Fibroblast of mammary gland (primary cell): ENCODE measurements at places on chromosomes 12 and 14.

DNA sequence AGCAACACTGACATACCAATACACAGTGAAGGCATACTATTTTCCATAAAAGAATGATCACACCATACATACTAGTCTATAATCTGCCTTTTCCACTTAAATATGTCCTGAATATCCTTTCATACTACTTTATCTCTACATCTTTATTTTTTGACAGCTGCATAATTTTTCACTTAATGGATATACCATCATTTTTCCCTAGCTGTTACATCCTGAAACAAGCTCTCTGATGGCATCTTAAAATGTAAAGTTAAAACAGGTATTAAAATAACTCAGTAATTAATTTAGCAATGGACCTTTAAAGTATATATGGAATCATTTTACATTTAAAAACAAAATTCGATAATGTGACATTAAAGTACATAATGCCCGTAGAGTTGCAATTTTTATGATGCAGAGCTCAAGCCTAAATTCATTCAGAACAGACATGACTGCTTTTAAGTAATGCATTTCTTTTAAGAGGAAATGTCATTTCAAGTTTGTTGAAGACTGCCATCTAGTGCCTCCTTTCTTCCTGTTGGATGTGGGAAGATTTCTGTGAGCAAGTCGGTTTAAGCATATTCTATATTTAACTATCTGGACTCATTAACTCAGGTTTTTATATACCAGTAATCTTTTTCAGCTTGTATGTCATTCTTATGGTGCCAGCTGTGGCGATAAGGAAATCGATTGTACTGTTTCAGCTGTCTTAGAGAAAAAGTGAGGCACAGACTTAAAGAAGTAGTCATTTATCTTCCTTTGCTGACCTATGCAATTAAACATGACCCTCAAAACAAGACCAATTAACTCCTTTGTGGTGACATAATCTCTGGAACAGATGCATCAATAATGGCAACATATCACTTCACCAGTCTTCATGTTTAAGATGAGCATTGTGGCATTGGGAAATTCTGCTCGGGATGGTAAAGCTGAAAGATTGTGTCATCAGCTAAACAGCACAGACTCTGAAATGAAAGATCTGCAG lies 20.3 kb downstream of the PRICKLE1 start:
- peak; percentile 74 for DNase-seq

GRCh38 chr14:72264716-72265115 lies 332.5 kb downstream of the RGS6 start:
- DNase-seq, result no peak

GRCh38 chr14:90175631-90176030 lies 80.7 kb upstream of the PSMC1 start:
- DNase-seq, result no peak

DNA sequence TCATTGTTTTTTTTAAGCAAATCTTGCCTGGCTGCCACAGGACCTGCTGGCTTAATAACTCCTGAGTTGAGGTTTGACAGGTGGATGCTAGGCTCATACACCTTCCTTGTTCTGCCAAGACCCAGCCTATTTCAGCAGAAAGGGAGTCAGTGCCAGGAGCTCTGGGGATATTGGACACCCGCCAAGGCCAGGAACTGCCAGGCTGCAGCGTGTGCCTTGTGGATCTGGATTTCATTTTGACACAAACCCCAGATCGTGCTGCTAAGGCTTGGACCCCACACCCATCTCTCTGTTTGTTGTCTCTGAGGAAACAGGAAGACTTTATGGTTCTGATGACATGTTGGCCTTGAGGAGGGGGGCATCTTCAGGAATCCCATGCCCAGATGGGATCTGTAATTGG lies 44.4 kb upstream of the PRIMA1 start:
- DNase-seq, result no peak

DNA sequence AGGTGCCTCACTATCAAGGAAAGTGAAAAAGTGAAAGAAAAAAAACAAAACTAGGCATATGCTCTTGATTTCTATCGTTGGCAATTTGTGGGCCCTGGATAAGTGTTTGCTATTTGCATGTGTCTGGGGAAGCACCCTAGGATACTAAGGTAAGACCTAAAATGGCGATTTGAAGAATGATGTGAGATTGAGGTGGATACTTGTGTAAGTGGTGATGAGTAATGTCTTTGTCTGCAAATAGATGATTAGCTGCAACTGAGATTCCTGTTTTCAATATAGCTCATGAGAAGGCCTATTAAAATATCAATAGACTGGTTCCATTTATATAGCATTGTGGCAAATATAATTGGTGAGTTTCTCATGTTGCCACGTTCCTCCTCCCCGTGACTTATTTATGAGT lies 261.7 kb downstream of the NEDD1 start:
- no peak for DNase-seq

DNA sequence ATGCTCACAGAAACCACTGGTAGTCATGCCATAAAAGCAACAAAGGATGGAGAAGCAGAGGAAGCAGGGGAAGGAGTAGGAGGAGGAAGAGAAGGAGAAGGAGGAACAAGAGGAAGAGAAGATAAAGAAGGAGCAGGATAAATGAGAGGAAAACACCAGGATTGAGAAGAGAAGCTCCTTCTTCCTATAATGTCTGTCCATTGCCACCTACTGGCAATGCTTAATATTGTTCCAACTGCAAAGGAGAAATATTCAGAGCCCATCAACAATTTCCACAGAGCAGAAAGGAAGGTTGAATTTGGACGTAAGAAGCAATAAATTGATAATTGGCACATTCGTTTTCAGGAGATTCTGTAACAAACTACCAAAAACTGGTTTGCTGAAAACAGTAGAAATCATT lies 898.4 kb downstream of the SLC16A7 start:
- peak; percentile 59 for DNase-seq

DNA sequence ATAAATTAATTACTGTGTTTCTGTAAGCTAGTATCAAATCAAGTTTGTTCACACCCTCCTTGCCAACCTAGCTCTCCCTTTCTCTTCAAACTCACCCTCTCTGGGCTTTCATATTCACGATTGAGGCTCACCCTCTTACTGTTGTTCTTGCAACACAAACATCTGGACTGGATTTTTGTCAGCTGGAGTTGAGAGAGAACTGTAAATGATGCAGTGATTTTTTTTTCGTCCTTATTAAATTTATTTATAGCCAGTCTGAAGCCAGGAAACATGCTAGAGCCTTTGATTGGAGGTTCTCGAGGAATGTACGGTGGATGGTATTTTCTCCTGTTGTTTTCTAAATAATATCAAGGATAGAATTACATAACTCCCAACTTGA lies 485.1 kb downstream of the ZFP36L1 start:
- peak; percentile 62 for DNase-seq

DNA sequence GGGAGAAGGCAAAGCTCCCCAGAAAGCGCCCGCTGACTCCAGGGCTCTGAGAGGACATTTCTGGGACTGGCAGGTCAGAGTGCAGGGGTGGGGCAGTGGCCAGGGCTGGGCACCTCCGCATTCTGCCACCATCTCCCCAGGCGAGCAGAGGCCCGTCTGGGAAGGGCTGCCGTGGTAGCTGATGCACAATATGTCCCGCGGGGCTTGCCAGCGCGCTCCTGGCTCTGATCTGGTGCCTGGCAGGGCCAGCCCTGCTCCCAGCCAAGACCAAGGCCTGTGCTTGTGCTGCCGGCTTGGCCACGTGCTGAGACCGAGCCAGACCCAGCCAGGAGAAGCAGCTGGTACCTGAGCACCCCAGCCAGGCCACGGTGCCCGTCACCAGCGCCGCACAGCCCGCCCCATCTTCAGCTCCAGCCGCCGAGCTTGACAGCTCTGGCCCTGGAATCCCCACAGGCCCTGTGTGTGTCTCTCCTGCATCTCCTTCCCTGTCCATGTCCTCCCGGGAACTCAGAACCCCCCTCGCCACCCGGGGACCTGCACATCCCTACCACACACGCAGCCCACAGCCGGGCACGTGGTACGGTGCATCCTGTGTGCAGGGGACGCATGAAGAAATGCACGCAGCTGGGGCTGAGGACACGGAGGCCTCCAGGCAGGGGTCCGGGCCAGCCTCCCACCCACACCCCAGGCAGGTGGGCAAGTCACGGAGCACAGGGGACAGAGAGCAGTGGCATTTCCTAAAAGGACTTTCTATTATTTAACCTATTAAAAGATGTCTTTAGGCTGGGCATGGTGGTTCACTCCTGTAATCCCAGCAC lies 68.6 kb upstream of the C14orf180 start:
- no peak for DNase-seq

- DNase-seq, result no peak
These were observed 46.3 kb downstream of the STON2 start for GRCh38 chr14:81353691-81354323.

- no peak for DNase-seq
These were observed 13.0 kb downstream of the KMT5A start for GRCh38 chr12:123396954-123397353.

DNA sequence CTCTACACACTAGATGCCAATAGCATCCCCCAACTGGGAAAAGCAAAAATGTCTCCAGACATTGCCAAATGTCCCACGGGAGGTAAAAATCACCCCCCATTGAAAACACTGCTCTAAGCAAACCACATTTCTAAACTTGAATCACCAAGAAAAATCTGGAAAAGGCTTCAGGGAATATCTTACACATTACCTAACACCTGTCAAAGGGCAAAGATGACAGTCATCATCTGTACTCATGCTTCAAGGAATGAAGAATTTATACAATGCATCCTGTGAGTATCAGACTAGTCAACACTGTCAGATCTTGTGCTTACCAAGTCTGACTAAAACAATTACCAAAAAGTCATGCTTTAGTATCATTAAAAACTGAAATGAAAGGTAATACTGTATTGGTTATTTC lies 161.6 kb upstream of the SOX5 start:
- peak; percentile 69 for DNase-seq

DNA sequence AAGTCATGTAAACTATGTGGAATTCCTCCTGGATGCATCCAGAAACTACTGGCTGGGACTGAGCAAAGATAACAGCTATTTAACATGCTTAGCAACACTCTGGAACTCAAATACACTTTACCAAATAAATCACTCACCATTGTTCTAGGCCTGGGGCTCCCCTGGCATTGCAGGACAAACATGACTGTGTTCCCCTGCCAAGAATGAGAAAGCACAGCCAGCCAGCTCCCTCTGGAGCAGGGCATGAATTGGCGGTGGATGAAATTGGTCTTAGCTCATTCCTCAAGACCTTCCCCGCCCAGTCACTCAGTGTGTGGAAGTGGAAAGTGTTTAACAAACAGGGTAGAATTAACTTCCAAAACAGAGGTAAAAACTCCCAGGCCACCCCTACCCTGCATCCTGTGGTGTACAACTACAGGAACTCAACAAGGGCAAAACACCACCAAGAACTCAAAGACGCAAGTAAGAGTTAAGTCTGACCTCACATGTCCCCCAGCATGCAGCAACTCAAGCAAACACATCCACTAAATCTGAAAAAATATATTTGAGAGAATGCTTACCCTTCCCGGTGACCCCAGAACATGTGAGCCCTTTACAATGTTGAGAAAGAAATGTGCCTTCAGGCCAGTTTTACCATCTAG lies 58.4 kb upstream of the BDKRB2 start:
- peak; percentile 72 for DNase-seq

DNA sequence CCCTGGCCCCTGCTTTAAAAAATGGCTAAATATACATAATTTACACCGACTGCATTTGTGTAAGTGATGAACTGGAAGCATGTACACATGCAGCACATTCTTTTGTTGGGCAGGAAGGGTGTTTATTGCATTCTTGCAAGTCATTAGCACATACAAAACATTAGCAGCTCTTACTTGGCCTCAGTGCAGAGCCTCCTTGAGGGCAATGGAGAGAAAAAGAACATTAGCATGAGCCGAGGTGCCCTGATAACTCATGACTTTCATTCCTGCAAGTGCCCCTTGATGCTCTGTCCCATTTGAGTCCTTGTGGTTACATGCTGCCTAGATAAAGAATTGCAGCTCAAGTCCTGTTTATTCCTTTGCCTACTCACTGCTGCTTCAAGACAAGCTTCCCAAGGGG lies 61.9 kb downstream of the PAX9 start:
- no peak for DNase-seq

DNA sequence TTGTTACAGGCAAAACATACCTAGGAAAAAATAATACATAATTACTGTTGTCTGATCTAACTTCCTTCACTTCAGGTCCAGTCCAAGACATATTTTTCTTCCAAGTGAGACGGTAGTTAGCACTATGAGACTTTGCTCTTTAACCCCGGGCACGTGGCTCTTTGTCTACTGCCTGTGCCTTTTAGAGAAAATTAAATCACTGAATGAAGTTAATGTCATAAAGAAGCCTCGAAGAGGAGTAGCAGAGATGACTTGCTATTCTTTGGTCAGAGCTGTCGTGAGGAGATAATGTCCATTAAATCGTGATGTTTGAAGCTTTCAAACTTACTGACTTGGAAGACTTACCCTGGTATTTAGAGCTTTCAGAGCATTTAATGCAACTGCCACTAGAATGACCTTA lies 8.7 kb downstream of the TESPA1 start:
- DNase-seq, result no peak

GRCh38 chr12:52874573-52875435 lies 26.0 kb upstream of the KRT78 start:
- DNase-seq, result no peak

GRCh38 chr12:54306925-54307741 lies 6.3 kb upstream of the NFE2 start:
- peak; percentile 57 for DNase-seq

DNA sequence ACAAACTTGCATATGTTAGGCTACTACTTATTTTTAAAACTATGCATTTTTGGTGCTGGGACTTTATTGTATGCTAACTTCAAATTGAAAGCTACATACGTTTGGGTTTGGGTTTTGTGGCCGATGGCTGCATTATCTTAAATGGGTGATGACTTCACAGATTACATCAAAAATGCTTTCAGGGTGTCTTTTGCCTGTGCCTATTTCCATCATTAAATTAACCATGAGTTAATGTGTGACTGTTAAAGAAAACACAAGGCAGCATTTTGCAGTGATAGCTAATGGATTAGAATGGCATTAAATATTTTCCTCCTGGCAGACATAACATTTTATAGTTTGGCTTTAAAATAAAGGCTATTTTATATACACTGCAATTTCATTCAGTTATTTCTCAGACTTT lies 352.3 kb downstream of the EGLN3 start:
- no peak for DNase-seq

DNA sequence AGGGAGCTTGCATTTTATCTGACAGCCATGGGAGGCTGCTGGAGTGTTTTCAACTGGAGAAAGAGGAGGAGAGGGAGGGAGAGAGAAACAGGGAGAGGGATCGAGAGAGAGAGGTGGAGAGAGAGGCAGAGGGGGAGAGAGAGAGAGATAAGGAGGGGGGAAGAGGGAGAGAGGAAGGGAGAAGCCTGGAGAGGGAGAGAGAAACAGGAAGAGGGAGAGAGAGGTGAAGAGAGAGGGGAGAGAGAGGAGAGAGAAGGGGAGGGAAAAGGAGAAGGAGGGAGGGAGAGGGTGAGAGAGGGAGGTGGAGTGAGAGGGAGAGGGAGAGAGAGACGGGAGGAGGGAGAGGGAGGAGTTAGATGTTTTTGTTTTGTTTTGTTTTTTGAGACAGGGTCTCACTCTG lies 45.6 kb downstream of the DNAH10 start:
- no peak for DNase-seq

GRCh38 chr14:106003351-106003750 lies 477.0 kb downstream of the TMEM121 start:
- no peak for DNase-seq

GRCh38 chr14:58699681-58700205 lies 62.0 kb downstream of the DACT1 start:
- no peak for DNase-seq

GRCh38 chr14:92589213-92589852 lies 75.8 kb downstream of the RIN3 start:
- DNase-seq, result peak; percentile 66

- DNase-seq, result no peak
These were observed 6.9 kb upstream of the AQP2 start for GRCh38 chr12:49943625-49943960.
